Stimulated activated CD8-positive, alpha-beta memory T cell treated with anti-CD3 and anti-CD28 coated beads, Interleukin-12 subunit alpha, Interleukin-12 subunit beta, amount 100 ng/mL, for 4 hours (primary cell): ENCODE measurements at places on chromosomes 11 and 22.

- DNase-seq: no peak
Observed at GRCh38 chr11:27397624-27398399, 34.8 kb upstream of the CCDC34 start.

GRCh38 chr11:64181506-64182411, 4.2 kb upstream of the STIP1 start:
- DNase-seq: peak; percentile 10

DNA sequence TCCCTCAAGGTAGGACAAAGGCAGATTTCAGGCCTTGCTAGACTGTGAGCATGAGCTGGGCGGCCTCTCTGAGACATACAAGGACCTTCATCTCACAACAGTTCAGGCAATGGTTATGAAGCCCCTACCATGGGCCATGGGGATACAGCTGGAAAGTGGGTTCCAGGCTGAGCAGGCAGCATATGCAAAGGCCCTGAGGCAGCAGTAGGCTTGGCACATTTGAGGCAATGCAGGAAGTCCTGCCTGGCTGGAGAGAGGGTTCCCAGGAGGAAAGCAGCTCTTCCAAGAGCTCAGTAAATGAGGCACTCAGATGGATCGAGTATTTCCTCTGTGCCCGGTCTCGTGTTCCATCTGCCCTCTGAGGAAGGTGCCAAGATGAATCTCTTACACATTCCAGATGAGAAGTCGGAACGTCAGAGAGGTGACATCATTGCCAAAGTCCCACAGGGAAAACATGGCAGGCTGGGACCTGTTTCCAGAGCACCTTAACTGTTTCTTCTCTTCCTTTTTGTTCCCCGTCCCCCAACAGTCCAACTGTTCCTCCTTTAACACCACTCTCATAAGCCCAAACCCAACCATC, 388.6 kb downstream of the MN1 start:
- DNase-seq: no peak

DNA sequence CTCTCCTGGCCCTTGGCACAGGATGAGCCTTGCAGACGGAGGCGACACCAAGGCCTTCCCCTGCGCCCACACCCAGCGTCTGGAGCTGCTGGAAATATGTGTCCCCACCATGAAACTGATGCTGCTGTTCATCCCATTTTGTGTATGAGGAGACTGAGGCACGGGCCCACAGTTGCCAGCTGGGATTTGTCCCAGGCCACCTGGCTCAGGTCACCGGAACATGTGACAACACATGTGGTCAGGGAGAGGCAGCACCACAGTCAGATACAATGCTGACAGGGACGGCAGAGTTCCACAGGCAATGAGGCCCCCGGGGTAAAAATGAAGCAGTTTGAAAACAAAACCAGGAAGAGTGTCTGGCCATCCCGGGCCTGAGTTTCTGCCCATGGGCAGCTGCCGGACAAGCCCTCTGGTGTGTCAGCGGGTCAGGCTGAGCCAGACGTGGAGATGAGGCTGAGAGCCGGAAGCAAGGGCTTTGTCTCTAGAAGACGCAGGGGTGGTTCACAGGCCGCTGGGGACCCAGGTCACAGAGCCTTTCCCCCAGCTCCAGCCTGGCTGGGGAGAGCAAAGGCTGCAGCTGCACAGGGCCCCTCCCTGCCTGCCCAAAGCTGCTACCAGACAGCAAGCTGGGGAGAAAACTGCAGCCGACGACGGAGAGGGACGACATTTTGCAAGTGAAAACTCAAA, 80.7 kb downstream of the CDKN1C start:
- no peak for DNase-seq

DNA sequence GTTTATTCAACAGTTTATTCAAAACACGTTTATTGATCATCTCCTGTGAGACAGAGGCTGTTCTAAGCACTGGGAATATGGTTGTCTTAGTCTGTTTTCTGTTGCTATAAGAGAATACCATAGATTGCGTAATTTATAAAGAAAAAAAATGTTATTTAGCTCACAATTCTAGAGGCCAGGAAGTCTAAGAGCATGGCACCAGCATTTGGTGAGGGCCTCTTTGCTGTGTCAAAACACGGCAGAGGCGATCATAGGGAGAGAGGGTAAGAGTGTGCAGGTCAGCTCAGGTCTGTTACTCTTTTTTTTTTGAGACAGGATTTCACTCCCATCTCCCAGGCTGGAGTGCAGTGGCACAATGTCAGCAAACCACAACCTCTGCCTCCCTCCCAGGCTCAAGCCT, 5.2 kb upstream of the IL17RA start:
- no peak for DNase-seq

- no peak for DNase-seq
Observed at GRCh38 chr11:63937713-63938478, 906 bp upstream of the NAA40 start.

GRCh38 chr11:112817376-112817775, 143.8 kb upstream of the NCAM1 start:
- no peak for DNase-seq

DNA sequence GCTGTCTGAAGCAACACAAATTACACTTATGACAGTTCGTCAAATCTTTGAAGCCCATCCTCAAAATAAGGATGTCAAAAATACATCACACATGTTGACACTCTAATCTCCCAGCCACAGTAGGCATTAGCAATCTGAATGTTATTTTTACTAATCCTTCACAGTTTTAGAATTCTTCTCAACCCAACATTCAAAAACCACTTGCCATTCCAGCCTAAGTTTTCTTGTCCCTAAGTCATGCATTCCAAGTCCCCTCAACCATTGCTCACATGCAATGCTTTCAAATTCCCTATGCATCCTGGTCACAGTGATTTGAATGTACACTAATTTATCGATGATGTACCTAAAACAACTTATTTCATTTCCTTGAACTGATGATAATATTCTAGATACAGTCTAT, 7.5 kb downstream of the BDNF start:
- no peak for DNase-seq

GRCh38 chr22:31654408-31654807, 7.6 kb downstream of the PISD start:
- DNase-seq: no peak

- DNase-seq: no peak
Observed at GRCh38 chr11:62974848-62975522, 9.8 kb downstream of the SLC22A6 start.

DNA sequence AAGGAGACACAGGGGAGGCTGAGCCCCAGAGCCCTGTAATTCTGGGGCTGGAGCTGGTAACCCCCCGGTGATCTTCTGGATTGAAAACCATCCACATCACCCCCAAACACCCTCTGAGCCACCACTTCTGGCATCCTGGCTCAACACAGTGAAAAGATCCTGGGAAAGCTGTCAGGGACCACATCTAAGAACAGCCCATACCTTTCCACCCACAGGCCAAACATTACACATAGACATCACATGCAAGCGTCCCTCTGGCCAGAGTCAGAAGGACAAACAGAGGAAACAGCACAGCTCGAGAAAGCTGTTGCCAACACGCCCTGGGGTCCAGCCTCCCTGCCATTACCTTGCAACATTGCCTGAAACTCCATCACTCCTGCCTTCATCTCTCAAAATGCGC, 469.5 kb downstream of the SOX6 start:
- no peak for DNase-seq

GRCh38 chr22:20206709-20207215, 55.9 kb upstream of the CCDC188 start:
- DNase-seq: no peak

DNA sequence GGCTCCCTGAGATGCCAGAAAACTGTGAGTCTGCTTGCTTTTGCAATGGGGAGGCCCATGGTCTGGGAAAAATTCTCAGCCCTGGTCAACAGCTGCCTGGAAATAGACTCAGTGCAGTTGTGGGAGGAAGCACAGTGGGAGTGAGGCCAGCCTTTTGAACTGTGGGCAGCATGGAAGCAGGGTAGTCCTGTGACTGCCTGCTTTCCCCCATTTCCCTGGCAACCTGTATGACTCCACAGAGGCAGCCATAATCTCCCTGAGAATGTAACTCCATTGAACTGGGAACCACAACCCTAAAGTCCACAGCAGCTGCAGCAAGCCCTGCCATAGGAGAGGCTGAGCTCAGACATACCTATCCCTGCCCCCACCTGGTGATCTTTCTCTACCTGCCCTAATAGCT, 494.6 kb upstream of the FAT3 start:
- DNase-seq: no peak

GRCh38 chr11:32154275-32154674, 63.4 kb downstream of the RCN1 start:
- DNase-seq: no peak

DNA sequence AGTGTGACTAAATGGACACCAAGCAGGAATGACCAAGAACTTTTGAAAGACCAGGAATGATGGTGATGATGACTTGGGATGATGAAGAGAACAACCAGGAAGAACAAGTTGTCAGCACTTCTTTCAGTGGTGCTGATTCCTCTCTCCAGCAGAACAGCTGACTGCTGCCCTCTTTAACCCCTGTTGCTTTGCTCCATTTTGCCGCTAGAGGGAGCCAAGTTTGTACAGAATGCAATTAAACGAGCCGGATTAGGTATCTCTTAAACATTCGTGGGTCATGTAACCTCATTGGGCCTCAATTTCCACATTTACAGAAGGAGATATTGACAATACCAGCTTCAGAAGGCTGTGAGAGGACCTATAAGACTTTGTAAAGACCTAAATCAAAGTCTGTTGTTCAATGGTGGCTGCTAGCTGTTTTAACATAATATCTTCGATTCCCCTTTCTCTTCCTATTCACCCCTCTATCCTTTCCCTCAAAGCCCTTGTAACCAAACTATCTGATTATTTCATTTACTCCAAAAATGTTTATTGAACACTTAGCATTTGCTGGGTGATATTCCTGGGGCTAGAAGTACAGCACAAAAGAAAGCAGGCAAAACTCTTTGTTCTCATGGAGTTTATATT, 1.9 kb downstream of the OR4S1 start:
- DNase-seq: no peak

DNA sequence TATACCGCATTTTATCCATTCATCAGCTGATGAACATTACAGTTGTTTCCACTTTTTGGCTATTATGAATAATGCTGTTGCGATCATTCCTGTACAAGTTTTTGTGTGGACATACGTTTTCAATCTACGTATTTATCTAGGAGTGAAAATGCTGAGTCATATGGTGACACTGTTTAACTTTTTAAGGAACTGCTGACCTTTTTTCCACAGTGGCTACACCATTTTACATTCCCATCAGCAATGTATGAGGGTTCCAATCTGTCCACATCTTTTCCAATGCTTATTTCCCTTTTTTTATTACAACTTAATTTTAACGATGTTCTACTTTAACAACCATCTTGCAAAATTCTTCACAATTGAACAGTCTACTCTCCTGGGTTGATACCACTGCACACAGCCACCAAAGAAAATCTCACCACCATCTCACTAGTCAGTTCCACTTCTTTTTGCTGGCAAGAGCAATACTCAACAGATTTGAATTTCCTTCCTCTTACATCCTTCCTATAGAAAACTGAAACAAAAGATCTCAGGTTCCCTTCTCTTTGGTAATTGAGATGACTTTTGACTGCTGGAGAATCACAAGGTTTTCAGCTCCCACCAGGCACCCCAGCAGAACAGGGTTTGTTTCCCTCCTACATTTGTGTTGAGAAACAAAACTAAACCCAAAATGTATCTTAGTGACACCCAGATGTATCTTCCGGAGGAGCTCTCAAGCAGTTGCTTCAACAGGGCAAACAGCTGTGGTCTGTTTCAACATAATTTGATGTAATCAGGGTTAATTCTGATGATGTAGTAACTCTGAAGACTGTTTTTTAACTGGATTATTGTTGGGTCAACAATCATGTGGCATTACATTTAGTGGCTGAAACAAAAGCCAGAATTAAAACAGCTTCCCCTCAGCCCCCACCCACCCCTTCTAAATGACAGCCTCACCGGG, 7.0 kb upstream of the GAB2 start:
- no peak for DNase-seq

GRCh38 chr22:20748731-20749428, 25.0 kb upstream of the SERPIND1 start:
- no peak for DNase-seq

DNA sequence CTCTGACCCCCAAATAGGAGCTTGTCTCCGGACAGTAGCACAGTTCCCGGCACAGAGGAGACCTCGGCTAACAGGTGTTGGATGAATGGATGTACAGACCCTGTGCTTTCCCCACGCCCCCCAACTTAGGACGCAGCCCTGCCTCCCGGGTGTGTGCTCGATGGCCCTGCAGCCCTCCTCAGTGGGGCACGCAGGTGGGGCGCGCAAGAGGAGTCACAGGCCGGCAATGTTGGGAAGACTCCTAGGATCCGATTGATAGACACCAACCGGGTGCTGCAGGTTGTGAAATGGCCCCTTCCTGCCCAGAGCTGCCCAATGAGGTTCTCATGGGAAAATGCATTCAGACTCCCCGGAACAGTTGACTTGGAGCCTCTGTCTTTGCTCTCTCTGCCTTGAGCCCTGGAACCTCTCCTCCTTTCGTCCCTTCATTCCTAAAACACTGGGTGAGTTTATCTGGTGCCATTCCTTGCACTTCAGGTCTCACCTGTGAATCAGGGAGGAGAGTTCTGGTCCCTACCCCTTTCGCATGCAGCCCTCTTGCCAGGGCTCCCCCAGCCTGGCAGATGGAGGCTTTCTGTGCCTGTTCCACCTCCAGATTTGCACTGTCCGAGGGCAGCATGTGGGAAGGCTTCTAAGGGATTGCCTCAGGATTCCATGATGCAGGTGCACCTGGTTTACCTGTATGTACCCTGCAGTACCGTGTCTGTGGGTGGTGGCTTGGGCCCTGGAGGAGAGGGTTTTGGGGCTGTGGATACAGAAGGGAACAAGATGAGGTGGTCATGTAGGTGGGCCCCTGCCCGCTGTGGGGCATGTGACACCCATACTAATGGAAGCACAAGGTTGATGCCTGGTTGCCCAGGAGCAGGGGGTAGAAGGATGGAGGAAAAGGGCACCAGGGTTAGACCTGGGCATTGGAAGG, 1.2 kb downstream of the MICALL1 start:
- DNase-seq: no peak

GRCh38 chr22:45129703-45130524, 33.8 kb upstream of the NUP50 start:
- no peak for DNase-seq

GRCh38 chr11:13008625-13009475, at the start of gene RASSF10:
TSS of gene RASSF10 (plus strand) at chr11:13009316. CDS start at chr11:13009577, 261 bp downstream.
- no peak for DNase-seq

DNA sequence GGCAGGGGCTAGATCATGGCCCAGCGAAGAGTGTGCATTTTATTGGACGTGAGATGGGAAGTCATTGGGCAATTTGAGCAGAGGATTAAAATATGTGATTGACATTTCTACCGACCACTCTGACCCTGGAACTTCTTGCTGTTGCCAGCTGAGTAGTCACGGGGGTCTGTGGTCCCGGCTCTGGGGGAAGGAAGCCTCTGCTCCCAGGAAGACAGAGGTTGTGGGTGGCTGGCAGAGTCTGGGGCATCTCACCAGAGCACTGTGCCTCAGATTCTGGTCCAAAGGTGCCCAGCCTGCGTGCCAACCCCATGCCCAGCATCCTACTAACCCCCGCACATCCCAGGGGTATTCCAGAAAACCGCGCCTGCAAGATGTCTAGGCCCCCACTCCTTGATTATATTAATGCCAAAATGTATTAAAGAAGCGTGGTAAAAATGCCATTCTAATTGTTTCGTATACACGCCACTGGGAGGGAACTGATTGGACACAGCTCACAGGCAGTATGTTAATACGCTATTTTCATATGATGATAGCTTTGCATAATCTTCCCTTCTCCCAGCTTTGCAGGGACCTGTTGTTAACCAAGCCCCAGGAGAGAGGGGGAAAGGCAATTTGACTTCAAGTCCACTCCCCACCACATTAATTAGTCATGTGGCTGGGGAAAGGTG, 25.3 kb upstream of the LMO1 start:
- DNase-seq: no peak

- DNase-seq: no peak
Observed at GRCh38 chr11:4060182-4060923, 34.2 kb upstream of the RRM1 start.
